Right renal pelvis (tissue), 4 donors: ENCODE measurements at places on chromosomes 3 and 15. TPM values are rescaled to one million over a fixed set of nuclear protein-coding genes. Genes with fewer than 3 reads are reported as not detected.

DNA sequence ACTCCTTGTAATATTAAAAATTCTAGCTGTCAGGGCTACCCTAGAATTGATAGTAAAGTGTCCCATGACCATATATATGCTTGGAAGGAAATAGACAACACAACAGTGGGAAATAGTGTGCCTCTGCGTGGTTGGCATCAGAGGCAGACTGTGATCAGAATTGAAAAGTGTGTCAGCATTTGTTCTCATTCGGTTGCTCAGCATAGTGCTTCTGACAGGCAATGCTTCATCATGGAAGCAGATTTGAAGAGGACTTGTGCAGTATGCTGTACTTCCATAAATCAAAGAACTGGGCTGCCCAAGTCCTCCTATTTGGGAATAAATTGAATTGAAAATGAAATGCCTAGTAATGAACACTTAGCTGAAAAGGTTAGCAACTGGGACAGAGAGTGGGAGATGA, 435.7 kb downstream of the DIPK2A start:
- DNase-seq: no peak

- no peak for DNase-seq
These were observed 92.3 kb downstream of the TMEM212 start for GRCh38 chr3:171935261-171936123.

GRCh38 chr3:146195030-146195429, 34.0 kb upstream of the PLOD2 start:
- DNase-seq: no peak

DNA sequence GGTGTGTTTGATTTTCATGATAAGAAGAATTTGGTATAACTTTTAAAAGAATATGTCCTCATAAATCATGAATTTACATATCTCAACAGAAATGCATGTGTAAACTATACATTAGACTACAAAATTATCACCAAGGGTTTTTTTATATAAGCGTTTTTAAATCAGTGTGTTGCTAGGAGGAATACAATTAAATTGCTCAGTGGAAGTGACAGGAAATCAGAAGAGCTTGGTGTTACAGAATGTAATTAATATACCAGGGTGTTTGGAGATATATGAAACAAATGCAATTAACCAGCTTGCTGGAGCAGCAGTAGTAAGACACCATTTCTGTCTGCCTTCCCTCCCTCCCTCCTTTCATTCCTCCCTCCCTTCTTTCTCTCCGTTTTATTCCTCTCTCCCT, 2.4 kb downstream of the ROBO2 start:
- no peak for DNase-seq

- DNase-seq: no peak
These were observed 19.5 kb downstream of the SIAH2 start for GRCh38 chr3:150743508-150743907.

DNA sequence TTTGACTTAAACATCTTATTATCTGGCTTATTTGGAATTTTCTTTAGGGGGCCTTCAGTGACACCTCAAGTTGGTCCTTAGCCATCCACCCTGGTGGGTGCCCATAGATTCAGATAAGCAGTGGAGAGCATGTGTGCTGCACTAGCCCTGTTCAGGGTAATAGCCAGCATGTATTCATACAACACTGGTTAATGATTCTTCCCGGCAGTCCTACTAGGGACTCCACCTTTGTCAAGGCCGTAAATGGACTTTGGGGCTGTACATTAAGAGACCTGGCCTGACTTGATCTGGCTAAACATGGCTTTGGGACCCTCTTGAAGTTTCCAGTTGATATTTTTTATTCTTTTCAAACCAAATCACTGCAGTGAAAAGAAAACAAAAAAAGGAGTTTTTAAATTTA, 125.8 kb downstream of the PTPRG start:
- DNase-seq: no peak

The RTP1 gene
- not detected for polyA plus RNA-seq

The SLC24A5 gene
- polyA plus RNA-seq: 0.54 TPM
